Progenitor cell of endocrine pancreas (in vitro differentiated cells): ENCODE measurements at places on chromosomes 12 and 14.

- no peak for DNase-seq
Observed at GRCh38 chr12:106816231-106816630, 41.7 kb downstream of the RIC8B start.

DNA sequence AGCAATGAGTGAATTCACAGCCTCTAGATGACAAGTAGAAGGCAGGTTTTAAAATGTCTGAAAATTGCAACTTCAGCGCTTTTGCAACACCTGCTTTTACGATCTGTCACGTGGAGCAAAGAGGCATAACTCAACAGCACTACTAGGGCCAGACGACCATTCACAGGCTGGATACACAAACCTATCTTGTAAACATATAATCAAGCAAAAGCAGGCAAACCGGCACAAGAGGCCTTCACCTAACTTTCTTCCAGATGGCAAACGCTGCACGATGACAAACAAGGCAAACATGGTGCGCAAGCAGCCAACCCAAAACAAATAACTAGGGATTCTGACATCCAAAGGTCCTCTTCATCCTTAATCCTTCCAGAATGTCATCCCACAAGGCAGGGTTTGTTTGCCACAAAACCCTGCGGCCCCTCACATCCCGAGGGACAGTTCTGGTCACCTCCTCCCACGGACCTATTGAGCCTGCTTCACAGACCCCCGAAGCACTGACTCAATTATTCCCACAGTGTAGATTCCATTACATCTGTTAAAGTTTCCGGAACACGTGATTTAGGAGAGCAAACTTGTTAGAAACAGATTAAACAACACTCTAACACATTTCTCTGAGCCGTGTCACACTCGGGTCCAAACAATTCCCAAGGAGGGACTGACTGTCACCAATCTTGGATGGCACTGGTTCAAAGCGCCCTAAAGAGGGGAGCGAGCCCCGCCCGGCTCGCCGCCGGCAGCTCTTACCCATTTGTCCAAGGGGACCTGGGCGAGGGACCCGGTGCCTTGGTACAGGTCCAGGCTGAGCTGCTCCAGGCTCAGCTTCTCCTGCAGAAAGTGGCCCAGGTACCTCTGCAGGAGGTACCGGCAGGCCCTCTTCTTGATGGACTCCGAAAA is 823 bp downstream of the ATG2B start:
- no peak for DNase-seq

DNA sequence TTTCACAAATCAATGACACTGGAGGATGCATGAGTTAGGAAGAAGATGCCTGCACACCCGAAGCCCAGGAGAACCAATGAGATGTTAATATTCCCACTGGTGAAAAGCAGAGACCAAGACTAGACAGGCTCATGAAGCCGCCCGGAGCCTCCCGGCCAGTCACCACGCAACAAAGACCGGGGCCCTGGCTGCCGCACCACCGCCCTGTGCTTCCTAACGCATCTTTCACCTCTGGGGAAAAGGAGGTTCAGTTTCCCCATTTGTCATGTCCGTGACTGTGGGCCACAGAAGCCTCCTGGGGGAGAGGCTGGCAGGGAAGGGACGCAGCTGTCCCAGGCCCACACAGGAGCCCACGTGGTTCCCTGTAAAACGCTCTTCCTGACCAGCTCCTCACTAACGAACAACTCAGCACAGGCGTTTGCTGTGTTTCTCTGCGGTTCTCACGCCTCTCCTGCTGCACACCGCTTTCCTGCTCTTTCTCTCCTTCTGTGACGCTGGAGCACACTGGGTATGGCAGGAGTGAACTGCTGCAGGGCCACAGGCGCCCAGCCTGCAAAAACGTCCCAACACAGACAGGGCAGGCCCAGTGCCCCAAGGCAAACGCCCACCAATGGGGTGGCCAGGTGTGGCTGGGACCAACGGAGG is 10.8 kb downstream of the RIMBP2 start:
- DNase-seq, result no peak

- DNase-seq, result no peak
Observed at GRCh38 chr12:95258151-95258550, 40.5 kb downstream of the VEZT start.

GRCh38 chr14:29799464-29800095 is 128.1 kb downstream of the PRKD1 start:
- no peak for DNase-seq
